ENCODE measurements at places on chromosomes 6 and 20. TPM values are rescaled to one million over a fixed set of nuclear protein-coding genes. Genes with fewer than 3 reads are reported as not detected.

RSPH4A gene
- 0.24 TPM for total RNA-seq

CSTF1 gene
- 58.2 TPM for total RNA-seq

SHLD1 gene
- 5.8 TPM for total RNA-seq

GJA10 gene
- not detected for total RNA-seq

ACAT2 gene
- 238 TPM for total RNA-seq

GSTA2 gene
- not detected for total RNA-seq

NCOA5 gene
- total RNA-seq: 44.1 TPM

HMGCLL1 gene
- not detected for total RNA-seq

TMEM200A gene
- total RNA-seq: 2.0 TPM

PTGIS gene
- total RNA-seq: not detected

ULBP2 gene
- total RNA-seq: 2.6 TPM

FERMT1 gene
- 1.3 TPM for total RNA-seq

LY6G5B gene
- total RNA-seq: 19.4 TPM

MICA gene
- total RNA-seq: 41.2 TPM

PTPRT gene
- not detected for total RNA-seq

KIF6 gene
- 3.3 TPM for total RNA-seq

HLA-DRA gene
- total RNA-seq: not detected

VPS16 gene
- total RNA-seq: 37.8 TPM

OGFR gene
- 46.1 TPM for total RNA-seq

CCR6 gene
- total RNA-seq: not detected

PIGU gene
- 31.4 TPM for total RNA-seq

LIN28B gene
- 21.6 TPM for total RNA-seq

CCN6 gene
- not detected for total RNA-seq

LY6G5C gene
- 3.9 TPM for total RNA-seq

SLC2A4RG gene
- total RNA-seq: 71.0 TPM

SOBP gene
- total RNA-seq: 3.3 TPM

LCA5 gene
- total RNA-seq: 3.5 TPM

E2F3 gene
- total RNA-seq: 42.4 TPM

Data from A673 (cell line).